CD14-positive monocyte (primary cell): ENCODE measurements at places on chromosomes 7 and 10.

GRCh38 chr10:133068111-133069032 lies 19.4 kb upstream of the ADGRA1 start:
- DNase-seq: no peak

GRCh38 chr7:23261843-23262452 lies 15.4 kb downstream of the GPNMB start:
- DNase-seq: peak; percentile 72

- no peak for DNase-seq
Measured at GRCh38 chr7:1893036-1893435, 223.0 kb downstream of the ELFN1 start.

DNA sequence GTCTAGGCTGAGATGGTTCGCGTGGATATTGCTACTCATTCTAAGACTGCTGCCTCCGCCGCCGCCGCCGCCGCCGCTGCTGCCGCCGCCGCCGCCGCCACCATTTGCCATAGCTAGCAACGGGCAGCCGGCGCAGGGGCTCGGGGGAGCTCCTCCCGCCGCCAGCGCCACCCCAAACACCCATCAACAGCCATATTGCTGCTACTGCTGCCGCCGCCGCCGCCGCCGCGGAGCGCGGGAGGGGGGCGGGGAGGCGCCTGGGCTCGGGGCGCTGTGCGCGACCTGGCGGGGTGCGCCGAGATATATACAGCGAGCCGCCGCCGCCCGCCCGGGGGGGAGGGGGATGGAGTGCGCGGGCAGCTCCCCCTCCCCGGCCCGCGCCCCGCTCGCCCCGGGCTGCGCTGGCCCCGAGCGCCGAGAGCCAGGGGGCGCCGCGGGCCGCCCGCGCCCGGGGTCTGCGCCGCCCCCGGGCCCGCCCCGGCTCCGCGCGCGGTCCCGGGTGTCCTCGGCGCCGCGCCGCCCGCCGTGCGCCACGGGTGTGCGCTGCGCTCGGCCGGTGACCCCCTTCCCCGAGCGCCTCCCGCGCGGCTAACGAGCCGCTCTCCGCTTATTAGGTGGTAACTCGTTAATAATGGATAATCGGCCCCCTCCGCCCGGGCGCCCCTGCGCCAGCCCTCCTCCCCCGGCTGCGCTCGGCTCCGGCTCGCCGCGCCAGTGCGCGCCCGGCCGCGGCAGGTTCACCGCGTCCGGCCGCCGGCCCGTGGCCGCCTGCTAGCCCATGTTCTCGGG lies at the start of gene KCNMA1:
Gene KCNMA1 (minus strand): TSS at position 277 of the 789 bp plus-strand sequence.
- no peak for DNase-seq

GRCh38 chr7:152637161-152637560 lies 38.8 kb downstream of the XRCC2 start:
- DNase-seq: no peak

DNA sequence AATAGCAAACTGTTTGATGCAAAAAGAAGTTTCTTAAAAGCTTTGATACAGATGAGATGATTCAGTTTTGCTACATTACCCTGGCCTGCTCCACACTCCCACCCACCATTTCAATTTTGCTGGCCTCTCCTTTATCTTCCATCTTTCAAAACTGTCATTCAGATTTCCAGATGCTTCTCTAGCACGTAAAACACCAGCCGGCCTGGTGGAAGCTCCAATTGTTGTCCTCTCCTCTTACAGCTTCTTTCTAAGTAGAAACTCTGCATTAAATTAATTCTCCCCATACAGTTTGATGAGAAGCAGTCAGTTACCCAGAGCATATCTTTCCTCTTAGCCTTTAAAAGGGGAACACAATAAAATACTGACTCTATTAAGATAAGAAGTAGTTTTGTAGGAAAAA lies 34.3 kb upstream of the ELMO1 start:
- no peak for DNase-seq

- no peak for DNase-seq
Measured at GRCh38 chr7:25180946-25181345, 47.3 kb downstream of the NPVF start.

- no peak for DNase-seq
Measured at GRCh38 chr7:77687100-77687746, 9.0 kb upstream of the RSBN1L start.

- DNase-seq: no peak
Measured at GRCh38 chr10:114852197-114852596, 30.6 kb downstream of the FHIP2A start.

DNA sequence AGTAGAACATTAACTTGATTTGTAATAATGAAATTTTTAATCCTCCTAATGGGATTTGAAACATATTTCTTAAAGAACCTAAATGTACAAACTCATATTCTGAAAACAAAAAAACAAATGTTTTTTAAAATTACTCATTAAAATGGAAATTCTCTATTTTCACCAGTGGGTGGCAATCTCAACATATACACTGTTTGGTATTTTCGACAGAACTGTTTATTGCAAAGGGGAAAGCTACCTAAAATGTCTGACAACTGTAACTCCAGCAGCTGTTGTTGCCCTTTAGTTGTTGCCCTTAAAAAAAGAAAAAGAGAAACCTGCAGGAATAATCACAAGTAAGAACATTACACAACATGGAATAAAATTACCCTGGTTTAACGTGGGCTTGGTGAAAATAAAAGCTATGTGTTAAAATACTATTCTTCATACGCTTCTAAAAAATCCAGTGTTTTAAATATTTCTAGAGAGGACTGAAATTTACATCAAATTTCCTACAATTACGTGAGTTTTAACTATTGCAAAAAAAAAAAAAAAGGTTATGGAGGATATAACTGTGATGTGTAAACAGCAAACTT lies 54.5 kb downstream of the COL1A2 start:
- DNase-seq: no peak

GRCh38 chr7:40429826-40430225 lies 295.0 kb downstream of the SUGCT start:
- no peak for DNase-seq

GRCh38 chr7:100515072-100515532 lies 23.9 kb upstream of the AGFG2 start:
- peak; percentile 33 for DNase-seq

DNA sequence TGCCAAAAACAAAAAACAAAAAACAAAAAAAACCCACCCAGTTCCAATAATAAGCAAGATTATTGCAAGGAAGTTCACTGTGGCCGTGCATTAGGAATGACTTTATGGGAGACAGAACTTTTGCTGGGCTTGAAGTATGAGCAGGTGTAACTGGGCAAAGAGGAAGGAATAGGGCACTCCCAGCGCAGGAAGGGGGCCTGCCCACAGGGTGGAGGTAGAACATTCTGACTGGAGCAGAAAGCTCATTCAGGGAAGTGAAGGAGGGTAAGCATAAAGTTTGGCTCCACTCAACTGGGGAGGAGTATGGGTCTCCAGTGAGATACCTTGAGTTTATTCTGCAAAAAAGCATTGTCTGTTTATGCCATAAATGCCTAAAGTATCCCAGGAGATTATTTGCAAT lies 42.1 kb upstream of the WIPF3 start:
- no peak for DNase-seq

GRCh38 chr7:98638853-98639252 lies 21.8 kb downstream of the NPTX2 start:
- DNase-seq: no peak

- no peak for DNase-seq
Measured at GRCh38 chr7:88020953-88021665, 87.1 kb downstream of the ADAM22 start.

GRCh38 chr7:27030393-27031050 lies 65.3 kb downstream of the HOXA1 start:
- DNase-seq: no peak

- DNase-seq: no peak
Measured at GRCh38 chr10:11003679-11004078, 14.0 kb upstream of the CELF2 start.

- DNase-seq: peak; percentile 16
Measured at GRCh38 chr7:31478721-31479120, 35.2 kb upstream of the ITPRID1 start.

GRCh38 chr7:112765105-112765504 lies 25.1 kb downstream of the TMEM168 start:
- DNase-seq: no peak

DNA sequence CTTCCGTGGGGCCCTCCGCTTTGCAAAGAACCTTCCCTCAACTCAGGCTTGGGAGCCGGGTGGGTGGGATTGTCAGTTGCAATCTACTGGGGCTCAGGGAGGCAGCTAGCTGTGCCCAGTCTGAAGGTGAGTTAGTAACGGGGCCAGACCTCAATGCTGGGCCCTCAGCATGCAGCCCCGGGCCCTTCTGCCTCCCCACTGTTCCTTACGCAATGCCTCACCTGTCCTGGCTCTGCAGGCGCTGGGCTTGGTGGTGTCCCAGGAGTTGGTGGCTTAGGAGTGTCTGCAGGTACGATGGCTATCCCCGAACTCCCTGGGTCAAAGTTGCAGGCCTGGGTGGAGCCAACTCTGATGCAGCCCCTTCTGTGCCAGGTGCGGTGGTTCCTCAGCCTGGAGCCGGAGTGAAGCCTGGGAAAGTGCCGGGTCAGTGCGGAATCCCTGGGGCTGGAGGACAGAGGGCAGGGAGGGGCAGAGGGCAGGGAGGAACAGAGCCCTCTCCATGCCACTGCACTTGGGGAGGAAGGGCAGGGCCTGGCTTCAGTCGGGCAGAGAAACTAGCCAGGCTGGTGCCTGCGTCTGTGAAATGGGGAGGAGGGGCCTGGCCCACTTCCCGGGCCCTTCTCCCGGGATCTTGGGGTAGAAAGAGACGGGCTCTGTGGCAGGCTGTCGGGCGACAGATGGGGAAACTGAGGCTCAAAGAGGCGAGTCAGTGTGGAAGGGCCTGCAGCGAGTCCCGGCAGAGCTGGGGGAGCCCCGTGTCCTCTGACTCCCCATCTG lies 15.0 kb downstream of the ELN start:
- no peak for DNase-seq

DNA sequence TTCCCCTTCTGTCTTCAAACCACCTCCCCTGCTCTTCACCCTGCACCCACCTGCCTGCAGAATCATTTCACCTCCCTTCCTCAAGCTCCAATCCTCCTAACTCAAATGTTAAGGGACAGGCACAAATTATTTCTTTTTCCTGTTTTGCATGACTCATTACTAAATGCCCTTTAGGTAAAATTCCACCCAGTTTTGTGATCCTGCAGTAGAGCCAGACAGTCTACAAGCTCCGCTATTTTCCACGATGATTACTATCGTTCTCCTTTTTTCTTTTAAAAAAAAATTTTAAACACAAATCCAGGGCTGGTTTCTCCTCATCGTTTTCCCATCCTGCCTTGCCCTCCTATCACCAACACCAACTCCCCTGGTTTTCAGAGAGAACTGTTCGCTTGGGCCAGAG lies 186.8 kb upstream of the YAE1 start:
- no peak for DNase-seq

DNA sequence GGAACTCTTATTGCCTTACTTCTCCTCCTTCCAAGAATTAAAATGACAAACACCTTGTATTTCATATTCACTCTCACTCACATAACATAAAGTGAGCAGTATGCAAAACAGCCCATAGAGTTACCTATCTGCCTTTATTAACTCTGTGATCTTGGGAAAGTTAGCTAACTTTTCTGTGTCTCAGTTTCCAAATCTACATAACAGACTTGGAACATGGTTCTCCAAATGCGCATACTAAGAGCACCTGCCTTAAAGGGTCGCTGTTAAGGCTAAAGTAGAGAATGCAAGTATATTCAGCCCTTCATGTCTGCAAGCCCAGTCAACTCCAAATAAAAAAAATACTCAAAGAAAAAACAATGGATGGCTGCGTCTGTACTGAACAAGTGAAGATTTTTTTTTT lies 121.8 kb upstream of the C1QL3 start:
- no peak for DNase-seq

- no peak for DNase-seq
Measured at GRCh38 chr7:17320657-17321056, 22.2 kb downstream of the AHR start.

- DNase-seq: peak; percentile 43
Measured at GRCh38 chr10:22133749-22134624, 83.8 kb downstream of the EBLN1 start.

- no peak for DNase-seq
Measured at GRCh38 chr10:132691711-132692153, 94.2 kb downstream of the NKX6-2 start.

DNA sequence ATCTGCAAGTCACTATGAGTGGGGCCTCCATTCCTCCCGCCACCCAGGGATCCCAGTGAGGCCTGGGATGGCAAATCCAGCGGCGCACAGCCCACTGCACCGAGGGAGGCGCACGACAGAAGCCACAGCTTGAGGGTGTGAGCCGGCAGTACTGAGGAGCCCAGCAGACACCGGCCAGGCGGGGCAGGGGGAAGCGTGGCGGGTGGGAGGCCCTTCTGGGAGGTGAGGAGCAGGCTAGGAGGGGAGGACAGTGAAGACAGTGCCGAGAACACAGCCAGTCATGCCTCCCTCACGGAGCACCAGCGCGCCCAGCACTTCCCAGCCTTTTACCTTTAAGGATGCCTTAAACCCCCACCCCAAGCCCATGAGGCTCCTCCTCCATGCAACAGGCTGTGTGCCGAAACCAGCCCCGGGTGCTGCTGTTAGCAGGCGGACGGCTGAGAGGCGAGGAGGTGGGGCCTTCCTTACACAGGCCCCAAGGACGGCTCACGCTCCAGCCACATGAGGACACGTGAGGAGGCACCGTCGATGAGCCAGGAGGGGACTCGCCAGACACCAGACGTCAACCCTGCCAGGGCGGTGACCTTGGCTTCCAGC lies 258.5 kb downstream of the PTPRN2 start:
- no peak for DNase-seq

DNA sequence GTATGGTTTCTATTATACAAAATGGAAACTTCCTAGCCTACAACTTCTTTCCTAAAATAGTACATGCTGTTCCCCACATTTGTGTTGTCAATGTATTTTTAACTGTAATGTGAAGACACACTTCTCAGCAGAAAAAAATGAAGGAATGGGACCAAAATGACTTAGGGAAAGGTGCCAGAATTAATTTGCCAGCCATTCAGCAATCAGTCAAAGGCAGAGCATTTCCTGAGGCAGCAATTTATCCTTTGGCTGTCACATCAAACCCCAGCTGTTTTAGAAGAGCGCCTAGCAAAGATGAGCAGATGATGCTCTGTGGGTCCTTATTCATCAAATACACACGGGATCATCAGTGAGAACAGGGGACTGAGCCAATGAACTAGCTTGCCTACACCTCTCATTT lies 592.5 kb downstream of the KCNMA1 start:
- DNase-seq: no peak

DNA sequence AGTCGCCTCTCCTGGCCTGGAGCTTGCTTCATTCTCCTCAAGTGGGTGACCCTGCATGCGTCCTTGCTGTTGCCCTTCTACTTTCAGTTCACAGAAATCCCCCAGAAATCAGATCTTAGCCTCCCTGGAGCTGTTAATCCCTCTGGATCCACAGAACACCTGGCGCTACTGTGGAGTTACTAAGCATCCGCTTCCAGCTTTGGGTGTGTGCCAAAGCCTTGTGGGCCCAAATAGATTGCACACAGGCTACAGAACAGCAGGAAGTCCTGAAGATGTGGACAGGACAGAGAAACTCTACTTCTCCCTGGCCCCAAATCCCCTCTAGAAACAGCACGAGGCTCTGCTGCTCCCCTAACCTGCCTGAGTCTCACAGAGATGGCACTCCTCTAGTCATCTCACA lies 36.6 kb upstream of the PDLIM1 start:
- DNase-seq: no peak
